ENCODE measurements at places on chromosomes 12 and 14. TPM values are rescaled to one million over a fixed set of nuclear protein-coding genes. Genes with fewer than 3 reads are reported as not detected.

Gene DDX54
- total RNA-seq, result 54.5 TPM

Gene SNAPC1
- 49.6 TPM for total RNA-seq

Gene RHEBL1
- 3.6 TPM for total RNA-seq

Gene GARIN6
- total RNA-seq, result not detected

Gene SLC25A29
- 30.0 TPM for total RNA-seq

Gene CD4
- not detected for total RNA-seq

Gene FAR2
- total RNA-seq, result not detected

Gene SYNE2
- total RNA-seq, result 9.1 TPM

Gene KRT71
- total RNA-seq, result not detected

Gene KIF21A
- total RNA-seq, result 83.2 TPM

Gene HRK
- total RNA-seq, result 0.25 TPM

Measured in NCI-H460 (cell line).